Activated CD8-positive, alpha-beta memory T cell treated with anti-CD3 and anti-CD28 coated beads for 4 hours (primary cell): ENCODE measurements at places on chromosomes 6 and 20.

GRCh38 chr6:137488150-137489045 is 5.8 kb downstream of the OLIG3 start:
- DNase-seq: no peak

GRCh38 chr6:27163834-27164233 is 83.7 kb upstream of the PRSS16 start:
- no peak for DNase-seq

DNA sequence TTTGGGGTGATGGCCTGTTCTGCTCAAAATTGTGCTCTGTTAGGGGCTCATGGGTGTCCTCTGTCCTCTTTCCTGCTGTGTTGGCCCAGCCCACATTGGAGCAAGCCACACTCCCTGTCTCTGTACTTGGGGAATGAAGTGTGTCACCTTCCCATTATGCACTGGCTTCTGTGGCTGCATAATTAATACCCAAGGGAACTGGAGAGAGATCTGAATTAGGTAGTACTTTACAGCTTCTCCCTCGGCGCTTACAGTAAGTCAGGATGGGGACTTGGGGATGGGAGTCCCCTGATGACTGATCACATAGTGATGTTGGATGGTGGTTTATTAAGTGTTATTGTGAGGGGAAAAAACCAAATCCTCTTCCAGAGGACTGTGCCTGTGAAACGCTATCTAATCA is 116.6 kb downstream of the FOXO3 start:
- DNase-seq: no peak

GRCh38 chr6:146917182-146917581 is 287.0 kb upstream of the STXBP5 start:
- no peak for DNase-seq
